ENCODE measurements at places on chromosomes 5 and 9.
A peak's percentile ranks its signal among the peaks of the same experiment; 100 is the strongest.

- no peak for DNase-seq
Measured at GRCh38 chr9:128429513-128430086, 8.9 kb downstream of the CERCAM start.

- DNase-seq, result peak; percentile 62
Measured at GRCh38 chr5:168987543-168988300, 313.2 kb downstream of the SLIT3 start.

DNA sequence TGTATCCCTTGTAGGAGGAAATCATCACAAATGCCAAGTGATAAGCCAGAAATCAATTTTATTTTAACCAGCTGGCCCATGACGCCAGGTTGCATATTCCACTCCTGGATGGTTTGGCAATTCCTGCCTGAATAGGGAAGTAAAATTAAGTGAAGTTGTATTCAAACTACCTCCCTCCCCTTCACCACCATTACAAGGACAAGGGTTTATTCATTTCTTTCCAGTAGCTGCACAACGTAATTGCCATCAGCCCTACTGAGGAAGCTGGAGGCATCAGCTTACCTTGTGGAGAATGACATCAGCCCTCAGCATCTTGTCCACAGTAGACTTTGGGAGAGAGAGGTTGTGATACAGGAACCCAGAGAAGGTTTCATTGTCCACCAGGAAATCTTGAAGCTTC lies 66.6 kb downstream of the ABCA1 start:
- no peak for DNase-seq

GRCh38 chr9:114555696-114556095 lies 31.9 kb upstream of the ATP6V1G1 start:
- DNase-seq, result no peak

- no peak for DNase-seq
Measured at GRCh38 chr5:132262882-132263547, 5.5 kb downstream of the PDLIM4 start.

GRCh38 chr5:66361070-66361469 lies 217.0 kb downstream of the SREK1 start:
- DNase-seq, result no peak

GRCh38 chr5:135141303-135142268 lies 107.6 kb upstream of the PITX1 start:
- no peak for DNase-seq

- no peak for DNase-seq
Measured at GRCh38 chr5:96750110-96750822, 57.5 kb downstream of the ERAP1 start.

DNA sequence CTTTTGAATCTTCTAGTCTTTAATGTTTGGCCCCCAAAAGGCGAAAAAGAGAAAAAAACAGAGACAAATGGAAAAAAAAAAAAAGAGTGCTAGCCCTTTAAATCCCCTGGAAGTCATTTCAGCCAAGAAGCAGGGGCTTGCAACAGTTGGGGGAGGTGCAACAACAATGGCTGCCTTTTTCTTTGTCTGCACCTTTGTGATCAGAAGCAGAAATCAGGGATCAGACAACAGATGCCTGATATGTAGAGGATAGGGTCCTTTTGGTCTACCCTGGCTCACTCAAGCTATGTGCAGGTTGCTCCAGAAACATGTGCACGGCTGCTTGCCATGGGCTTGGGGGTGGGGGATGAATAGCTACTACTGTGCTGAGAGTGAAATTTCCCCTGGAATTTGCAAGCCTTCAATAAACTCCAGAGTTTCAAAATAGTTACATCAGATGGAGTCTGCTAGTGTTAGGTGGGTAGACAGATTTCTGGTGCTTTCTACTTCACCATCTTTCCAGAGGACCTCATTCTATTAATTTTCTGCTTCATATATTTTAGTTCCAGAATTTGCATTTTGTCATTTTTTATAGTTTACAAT lies 150.9 kb downstream of the FGF18 start:
- DNase-seq, result no peak

DNA sequence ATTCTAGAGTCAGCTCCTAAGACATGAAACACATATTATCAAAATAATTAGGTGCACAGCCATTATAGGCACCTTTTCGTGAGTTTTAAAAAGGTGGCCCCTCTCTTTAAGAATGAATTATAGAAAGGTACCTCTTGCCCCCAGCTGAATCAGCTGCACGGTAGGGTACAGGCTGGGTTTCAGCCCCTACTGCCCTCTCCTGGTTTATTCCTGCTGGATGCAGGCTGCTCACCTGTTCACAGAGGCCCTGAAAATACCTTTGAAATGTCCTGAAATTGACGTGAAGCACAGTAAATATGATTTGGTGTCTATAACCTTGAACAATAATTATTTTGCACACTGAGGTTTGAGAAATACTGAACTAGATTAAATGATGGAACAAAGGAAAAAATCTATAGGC lies 504.8 kb upstream of the SGCD start:
- no peak for DNase-seq

- DNase-seq, result peak; percentile 2
Measured at GRCh38 chr9:9790216-9790872, 822.5 kb downstream of the PTPRD start.

GRCh38 chr5:158049459-158049858 lies 190.5 kb upstream of the CLINT1 start:
- DNase-seq, result no peak

- no peak for DNase-seq
Measured at GRCh38 chr9:105128908-105129600, 115.4 kb upstream of the SLC44A1 start.

- DNase-seq, result no peak
Measured at GRCh38 chr9:38274800-38275199, 117.7 kb upstream of the ALDH1B1 start.

DNA sequence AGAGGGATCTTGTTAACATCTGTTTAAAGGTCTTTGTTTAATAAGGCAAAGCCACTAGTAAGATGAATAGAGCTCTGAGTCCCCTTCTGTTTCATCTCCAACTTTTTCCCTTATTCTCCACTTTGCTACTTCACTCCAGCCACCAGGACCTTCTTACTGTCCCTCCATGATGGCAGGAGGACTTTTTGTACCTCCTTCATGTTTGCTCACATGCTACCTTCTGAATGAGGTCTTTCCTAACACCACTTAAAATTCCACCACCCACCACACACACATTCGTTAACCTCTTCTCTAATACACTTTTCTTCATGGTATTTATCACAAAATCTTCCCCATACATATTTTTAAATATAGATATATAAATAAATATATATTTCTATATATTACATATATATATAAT lies 501.9 kb downstream of the PDE4D start:
- DNase-seq, result no peak

DNA sequence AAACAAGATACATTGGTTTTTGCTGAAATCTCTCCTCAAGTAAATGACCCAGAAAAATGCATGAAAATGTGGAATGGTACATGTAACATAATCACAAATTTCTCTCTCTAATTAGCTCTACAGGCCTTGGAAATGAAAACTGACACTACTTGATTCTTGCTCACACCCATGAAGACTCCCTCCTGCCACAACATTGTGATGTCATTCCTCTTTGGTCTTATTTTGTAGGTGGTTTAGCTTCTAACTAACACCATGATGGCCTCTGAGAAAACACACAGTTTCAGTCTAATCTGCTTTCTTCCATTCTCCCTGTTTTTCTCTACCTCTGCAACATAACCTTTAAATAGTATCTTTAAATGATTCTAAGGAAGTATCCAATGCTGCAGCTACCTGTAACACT lies 78.6 kb upstream of the FAM174A start:
- DNase-seq, result no peak

DNA sequence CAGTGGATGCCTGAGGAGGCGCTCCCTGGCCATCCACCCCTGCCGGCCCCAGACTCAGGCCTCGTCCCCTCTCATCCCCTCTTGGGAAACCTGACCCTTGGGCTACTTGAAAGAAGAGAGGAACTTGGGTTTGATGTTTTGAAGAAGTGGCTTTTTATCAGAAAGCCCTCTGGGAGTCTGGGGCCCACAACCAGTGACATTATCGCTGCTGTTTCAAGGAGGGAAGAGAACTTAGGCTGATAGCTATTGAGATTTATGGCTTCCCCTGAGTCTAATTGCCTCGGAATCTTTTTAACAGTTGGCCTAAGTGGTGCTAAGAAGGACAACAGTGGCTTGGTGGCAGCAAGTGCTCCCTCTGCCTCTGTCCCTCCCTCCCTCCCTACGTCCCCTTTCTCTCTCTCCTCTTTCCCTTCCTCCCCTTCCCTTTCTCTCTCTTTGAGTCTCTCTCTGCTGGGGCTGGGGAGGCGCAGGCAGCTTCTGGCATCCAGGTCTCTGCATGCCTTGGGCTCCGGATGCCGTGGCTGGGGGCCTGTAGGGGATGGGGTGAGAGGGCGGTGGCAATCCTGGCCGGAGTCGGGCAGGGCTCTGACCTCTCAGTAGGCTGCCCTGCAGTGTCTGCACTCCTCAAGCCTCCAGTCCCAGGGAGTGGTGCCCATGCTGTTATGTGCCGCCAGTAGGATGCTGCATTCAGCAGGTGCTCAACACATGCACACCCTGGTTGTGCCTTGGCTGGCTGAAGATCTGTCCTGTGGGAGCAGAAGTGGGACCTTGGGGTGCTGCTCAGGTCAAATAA lies 49.6 kb upstream of the RXRA start:
- no peak for DNase-seq

- no peak for DNase-seq
Measured at GRCh38 chr9:124626276-124626675, 119.1 kb upstream of the NR5A1 start.

GRCh38 chr5:106159616-106160015 lies 1511.1 kb downstream of the EFNA5 start:
- DNase-seq, result no peak

DNA sequence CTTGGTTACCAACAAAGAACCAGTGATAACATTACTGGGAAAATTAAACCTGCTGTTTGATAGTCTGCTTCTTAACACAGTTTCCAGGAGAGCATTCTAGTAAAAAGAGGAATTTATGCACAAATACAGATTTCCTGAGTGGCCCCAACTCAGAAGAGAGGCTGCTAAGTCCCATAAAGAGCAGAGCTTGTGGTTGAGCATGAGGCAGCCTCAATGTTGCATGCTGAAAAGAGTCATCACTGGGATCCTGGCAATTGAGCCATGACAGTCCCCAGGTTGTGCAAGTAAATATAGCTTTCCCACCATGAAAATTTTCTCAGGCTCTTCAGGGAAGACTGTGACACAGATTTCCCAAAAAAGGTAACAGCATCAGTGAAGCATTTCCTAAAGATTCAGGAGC lies 47.5 kb upstream of the ADRB2 start:
- no peak for DNase-seq

DNA sequence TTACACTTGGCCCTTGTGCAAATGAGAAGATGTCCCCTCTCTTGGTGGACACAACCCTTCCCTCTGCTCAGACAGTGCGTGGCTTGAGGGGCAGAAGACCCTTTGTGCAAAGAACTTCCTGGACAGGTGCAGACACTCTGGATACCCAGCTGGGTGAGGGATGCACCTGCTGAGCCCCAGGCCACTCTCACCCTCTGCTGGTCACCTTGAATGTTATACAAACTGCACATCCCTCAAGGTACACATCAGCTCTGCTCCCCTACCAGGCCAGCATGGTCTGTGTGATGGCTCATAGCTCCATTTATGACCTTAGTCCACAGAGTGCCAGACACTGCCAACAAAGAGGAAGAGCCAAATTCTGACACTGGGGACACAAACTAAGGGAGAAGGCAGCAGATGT lies 3.1 kb upstream of the DIRAS2 start:
- no peak for DNase-seq

DNA sequence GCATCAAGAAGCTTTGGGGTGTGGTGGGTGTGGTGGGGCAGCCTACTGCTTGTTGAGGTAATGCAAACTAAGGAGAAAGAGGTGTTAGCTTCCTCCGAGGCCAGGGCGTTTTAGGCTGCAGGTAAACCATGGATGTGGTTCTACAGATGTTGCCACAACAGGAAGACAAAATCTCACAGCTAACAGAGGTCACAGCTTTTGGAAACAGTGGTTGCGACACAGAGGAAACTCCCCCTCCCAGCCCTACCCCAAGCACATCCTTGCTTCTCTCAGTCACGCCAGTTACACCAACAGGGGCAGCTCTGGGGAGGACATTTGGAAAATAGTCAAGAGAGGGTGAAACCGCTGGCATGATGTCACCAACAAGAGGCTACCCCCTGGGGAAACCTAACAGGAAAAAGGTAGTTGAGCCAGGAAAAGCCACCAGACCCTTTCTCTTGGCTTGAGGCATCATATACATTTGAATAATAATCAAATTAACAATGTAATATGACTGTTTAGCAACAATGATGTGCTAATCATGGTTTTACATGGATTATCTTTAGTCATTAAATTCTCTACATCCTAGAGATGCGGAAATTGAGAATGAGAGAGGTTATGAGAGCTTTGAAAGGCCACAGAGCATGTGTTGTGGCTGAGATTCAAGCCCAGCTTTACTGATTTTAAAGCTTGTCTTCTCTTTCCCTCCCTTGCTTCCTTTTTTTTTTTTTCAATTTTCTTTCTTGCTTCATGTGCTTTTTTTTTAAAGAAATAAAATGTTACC lies 82.2 kb upstream of the IL12B start:
- DNase-seq, result no peak

DNA sequence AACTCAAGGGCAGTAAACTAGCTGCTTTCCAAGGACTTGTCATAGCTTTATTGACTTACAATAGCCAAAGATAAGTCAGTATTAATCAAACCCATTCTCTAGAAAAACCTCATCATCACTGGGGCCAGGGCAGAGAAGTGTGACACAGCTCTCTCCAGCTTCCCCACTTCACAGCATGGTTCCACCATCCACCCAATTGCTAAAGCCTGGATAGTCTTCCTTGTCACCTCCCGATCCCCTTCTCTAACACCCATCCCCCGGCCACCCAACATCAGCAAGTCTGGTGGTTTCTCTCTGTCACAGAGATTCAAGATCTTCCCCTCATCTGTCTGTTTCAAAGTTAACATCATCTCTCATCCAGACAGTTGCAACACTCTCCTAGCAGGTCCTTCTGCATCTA lies 88.6 kb upstream of the GABRP start:
- DNase-seq, result no peak

- no peak for DNase-seq
Measured at GRCh38 chr5:152488869-152489268, 83.8 kb upstream of the NMUR2 start.

DNA sequence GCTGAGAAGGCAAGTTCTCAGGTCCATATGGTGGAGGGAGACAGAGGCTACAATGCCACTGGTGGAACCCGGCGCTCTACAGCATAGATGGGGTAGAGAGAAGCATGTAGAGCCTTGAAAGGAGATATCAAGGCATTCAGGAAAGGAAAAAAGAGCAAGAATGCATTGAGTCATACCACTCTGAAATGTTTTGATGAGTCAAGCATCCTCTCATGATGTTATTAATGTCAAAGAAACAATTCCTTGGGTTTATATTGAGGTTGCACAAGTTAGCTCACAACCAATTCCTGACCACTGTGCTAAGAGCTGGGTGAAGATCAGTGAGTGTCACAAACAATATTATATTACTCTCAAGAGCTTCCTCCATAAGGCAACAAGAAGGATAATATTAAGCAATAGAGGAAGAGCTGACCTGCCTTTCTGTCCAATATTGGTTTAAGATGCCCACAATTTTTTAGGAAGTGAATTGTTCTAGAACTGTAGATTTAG lies 178.0 kb downstream of the RFK start:
- DNase-seq, result peak; percentile 78

- DNase-seq, result no peak
Measured at GRCh38 chr5:115486728-115487127, 57.8 kb downstream of the FEM1C start.

Data from AG20443 (cell line).